Motor neuron (in vitro differentiated cells): ENCODE measurements at places on chromosomes 6 and 20.
A peak's percentile ranks its signal among the peaks of the same experiment; 100 is the strongest.

DNA sequence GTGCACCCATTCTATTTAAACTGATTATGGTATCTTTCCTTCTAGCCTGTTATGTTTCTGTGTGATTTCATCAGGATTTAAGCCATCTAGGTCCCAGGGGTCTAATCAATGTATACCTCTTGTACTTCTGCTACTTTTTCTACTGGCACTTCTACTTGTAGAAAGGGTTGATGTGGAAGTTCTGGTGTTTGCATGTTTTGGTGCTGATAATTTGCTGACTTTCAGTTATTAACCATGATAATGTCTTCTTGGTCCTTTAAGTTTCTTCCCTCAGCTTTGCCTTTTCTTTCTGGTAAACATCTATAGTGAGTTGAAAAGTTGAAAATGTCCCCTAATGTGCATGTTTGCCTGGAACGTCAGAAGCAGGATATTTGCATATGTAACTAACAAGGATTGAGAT, 390.6 kb upstream of the MAP3K7 start:
- ATAC-seq: no peak

- ATAC-seq: peak; percentile 55
These were observed 5.5 kb upstream of the SOX4 start for GRCh38 chr6:21587961-21588480.

- no peak for ATAC-seq
These were observed 32.1 kb upstream of the ID4 start for GRCh38 chr6:19805129-19805481.

GRCh38 chr6:40893021-40893420, 146.0 kb downstream of the UNC5CL start:
- no peak for ATAC-seq

- peak; percentile 80 for ATAC-seq
These were observed 174.1 kb downstream of the BMP7 start for GRCh38 chr20:57092112-57092899.

- no peak for ATAC-seq
These were observed 73.4 kb downstream of the REPS1 start for GRCh38 chr6:138914701-138915100.

DNA sequence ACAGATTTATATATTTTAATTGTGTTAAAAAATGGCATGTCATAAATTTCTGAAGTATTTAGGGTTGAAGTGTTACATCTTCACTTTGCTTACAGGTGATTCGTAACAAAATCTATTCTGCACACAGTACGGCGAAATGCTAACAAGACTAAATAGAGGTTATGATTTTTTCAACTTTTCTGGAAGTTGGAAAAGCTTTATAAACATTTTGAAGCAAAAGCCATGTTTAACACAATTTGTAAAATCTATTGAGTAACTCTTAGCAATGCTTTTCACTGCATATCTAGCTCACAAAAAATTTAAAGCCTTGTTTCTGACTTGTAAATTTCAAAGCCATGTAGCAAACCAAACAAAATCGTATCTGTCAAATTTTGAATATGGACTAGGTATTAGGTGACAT, 3.3 kb downstream of the STX16 start:
- no peak for ATAC-seq
